Stimulated activated effector memory CD8-positive, alpha-beta T cell treated with anti-CD3 and anti-CD28 coated beads, Interleukin-12 subunit alpha, Interleukin-12 subunit beta, amount 100 ng/mL, for 72 hours (primary cell): ENCODE measurements at places on chromosomes 5 and 9.

- DNase-seq, result no peak
These were observed 146.8 kb upstream of the TBC1D2 start for GRCh38 chr9:98402019-98402840.

- no peak for DNase-seq
These were observed 361.4 kb upstream of the RFX3 start for GRCh38 chr9:3887221-3887653.

- DNase-seq, result no peak
These were observed 4.6 kb upstream of the CTNNA1 start for GRCh38 chr5:138748630-138749081.

- no peak for DNase-seq
These were observed 77.5 kb downstream of the RXRA start for GRCh38 chr9:134403682-134404301.

GRCh38 chr9:115036691-115037090 is 81.3 kb downstream of the TNC start:
- no peak for DNase-seq

DNA sequence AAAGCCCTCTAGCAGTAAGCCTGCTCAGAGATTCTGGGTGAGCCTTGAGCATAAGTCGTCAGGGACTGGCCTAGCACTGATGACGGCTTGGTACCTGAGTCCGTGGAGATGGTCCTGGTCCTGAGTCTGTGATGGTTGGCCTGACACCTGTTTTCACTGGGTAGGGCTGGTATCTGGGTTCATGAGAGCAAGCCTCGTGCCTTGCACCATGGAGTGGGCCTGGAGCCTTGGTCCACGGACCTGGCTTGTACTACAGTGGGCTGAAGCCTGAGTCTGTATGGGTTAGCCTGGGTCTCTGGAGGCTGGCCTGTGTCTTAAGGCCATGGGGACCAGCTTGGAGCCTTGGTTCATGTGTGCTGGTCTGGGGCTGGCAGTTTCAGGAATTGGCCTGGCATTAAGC is 310.3 kb upstream of the ISL1 start:
- no peak for DNase-seq

DNA sequence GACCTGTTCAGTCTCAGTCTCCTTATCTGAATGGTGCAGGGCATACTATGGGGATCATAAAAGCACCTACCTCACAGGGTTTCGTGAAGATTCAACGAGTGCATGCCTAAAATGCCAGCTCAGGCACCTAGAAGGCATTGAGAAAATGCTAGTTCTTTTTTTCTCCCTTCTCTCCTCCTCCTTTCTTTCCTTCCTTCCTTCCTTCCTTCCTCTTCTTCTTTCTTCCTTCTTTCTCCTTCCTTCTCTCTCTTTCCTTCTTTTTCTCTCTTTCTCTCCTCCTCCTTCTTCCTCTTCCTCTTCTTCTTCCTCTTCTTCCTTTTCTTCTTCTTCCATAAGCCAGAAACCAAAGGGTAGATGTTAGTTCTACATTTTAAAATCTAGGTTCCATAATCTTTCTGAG is 12.3 kb upstream of the RAB14 start:
- no peak for DNase-seq

- DNase-seq, result no peak
These were observed 281.1 kb downstream of the PSAT1 start for GRCh38 chr9:78578072-78578471.

GRCh38 chr9:115691693-115692092 is 461.9 kb upstream of the PAPPA start:
- DNase-seq, result no peak

DNA sequence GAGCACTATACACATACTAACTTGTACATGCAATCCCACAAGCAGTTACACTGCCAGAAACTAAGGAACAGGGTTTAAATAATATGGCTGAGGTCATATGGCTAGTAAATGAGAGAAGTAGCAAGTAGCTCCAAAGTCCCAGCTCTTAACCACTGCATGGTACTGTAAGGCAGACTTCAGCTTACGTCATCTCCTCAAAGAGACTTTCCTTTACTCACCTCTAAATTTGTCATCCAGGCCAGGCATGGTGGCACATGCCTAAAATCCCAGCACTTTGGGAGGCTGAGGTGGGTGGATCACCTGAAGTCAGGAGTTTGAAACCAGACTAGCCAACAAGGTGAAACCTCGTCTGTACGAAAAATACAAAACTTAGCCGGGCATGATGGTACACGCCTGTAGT is 20.4 kb upstream of the SELENOP start:
- no peak for DNase-seq

GRCh38 chr9:101582553-101582952 is 12.2 kb downstream of the PPP3R2 start:
- DNase-seq, result no peak

- DNase-seq, result no peak
These were observed 3.0 kb upstream of the CDX1 start for GRCh38 chr5:150163547-150164059.

- DNase-seq, result no peak
These were observed 6.0 kb downstream of the RASGEF1C start for GRCh38 chr5:180202939-180203573.

DNA sequence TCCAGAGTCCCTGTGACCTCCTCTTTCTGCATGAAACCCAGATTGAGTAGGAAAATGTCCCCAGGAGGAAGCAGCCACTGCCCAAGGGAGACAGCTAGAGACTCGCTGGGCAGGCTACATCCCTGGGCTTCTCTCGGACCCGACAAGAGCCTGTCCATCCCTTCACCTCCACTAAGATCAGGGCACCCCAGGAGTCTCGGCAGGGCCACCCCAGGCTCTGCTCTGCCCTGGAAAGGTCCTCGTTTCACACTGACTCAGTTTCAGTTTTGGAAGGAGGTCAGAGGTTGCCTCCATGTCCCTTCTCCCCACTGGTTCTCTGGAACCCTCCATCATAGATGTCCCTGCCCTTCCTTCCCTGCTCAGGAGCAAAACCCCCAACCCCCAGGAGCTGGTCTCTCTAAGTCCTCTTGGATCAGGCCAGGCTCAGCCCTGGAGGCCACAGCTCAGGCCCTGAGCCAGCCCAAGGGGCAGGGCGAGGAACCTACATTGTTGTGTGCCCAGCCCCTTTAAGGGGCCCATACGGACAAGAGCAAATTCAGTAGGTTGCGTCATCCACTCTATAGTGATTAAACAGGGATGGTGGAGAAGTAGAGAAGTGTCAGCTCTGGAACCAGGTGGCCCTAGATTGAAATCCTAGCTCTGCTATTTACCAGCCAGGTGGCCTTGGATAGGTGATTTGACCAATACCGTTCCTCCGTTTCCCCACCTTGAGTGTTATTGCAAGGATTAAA is 37.4 kb downstream of the C9orf50 start:
- no peak for DNase-seq

DNA sequence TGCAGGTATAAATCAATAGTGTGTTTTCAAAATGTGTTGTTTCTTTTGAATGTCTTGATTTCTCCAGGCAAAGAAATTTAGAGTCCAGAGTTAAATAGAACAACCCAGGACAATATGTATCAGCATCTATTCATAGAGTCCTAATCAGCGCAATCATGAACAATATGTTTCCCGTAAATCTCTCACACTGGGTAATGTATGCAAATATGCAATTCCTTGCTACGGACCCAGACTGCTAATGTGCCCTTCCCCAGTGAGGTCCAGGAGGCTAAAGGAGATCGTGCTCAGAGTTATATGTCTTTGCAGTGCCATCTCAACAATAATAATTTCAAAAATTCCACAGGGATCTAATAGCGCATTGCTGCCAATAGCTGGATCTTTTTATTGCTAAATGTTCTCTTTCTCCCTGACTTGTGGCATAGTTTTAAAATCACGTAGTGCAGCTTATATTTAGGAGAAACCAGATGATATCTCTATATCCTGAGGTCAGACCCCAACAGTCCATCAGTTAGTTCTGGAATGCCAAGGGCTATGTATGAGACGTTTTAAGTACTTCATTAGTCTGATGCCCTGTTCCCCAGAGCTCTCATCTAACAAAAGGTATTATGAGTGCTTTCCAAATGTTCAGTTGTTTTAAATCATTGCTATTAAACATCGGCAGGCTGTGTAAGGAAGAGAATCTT is 145.1 kb downstream of the MARCHF11 start:
- DNase-seq, result no peak

DNA sequence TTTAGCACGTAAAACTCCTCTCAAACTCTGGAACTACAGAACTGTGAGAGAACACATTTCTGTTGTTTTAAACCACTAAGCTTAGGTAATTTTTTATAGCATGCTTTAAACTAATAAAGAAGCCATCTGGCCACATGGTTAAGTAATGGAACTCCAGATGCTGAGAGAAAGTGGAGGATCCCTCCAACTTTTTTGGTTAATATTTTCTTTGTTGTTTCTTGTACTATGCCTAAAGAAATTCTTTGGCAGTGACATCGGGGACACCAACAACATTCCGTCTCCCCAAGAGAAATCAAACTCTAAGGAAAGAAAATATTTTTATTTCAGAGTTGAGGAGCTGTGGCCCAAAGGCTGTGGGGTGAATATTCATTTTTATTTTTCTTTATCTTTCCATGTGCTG is 734.8 kb upstream of the CDH9 start:
- no peak for DNase-seq

DNA sequence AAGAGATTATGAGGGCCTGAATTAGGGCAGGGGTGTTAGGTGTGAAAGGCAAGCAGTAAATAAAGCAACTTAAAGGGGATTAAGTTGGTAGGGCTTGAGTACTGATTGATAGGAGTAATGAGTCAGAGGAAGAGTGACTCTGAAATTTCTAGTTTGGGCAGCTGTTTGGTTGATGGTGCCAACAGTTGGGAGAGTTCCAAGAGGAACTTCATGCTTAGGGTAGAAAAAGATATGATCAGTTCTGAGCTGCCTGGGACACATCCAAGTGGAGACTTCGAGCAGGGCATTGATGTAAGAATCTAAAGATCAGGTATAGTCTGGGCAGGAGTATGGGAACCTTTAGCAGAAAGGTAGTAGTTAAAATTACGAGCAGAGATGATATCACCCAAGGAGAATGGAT is 10.2 kb downstream of the MAMDC2 start:
- no peak for DNase-seq

DNA sequence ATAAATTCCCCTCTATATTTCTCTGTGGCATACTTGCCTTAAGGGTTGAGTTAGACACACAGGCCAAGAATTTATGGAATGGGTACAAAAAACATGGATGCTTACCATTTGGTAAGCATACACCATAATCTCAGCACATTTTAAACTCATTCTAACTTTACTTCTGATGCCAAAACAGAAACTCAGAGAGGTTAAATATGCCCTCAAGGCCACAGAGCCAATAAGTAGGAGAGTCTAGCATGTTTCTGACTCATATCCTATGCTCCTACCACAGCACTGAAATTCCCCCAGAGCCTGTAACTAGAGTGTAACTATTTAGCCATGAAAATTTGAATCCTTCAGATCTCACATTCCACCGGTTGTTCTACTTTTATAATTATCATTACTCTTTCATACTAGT is 559.7 kb downstream of the ACTL7B start:
- DNase-seq, result no peak

GRCh38 chr5:156051972-156052371 is 275.0 kb upstream of the SGCD start:
- DNase-seq, result no peak

GRCh38 chr5:38756068-38756467 is 89.7 kb upstream of the OSMR start:
- no peak for DNase-seq

DNA sequence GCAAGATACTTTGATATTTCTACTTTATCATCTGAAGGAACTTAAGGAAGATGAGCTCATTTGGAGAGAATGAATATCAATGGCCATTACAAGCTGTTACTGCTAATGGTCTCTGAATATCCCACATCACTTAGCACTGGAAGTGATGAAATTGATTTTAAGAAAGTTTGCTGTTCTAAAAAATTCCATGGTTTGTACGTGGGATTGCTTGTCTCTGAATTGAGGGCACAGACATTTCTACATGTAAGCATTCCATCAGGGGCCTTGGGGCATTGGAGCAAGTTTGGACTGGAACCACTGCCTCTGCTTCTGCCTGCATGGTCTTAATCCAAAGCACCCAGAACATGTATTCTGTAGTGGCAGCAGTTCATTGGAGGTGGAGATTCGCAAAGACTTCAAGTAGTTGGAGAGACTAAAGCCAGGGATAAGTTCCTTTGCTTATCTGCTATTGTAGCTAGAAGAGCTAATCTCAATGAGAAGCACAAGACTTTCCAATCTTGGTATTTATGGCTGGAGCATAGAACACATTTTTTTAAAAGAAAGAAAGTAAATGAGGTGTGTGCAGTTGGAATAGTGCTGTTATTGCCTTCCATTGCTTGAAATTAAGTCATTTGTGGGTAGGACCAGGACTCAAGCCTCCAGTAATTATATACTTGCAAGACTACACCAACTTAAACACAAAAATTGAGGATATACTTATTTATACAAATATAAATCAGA is 424.2 kb downstream of the SPATA31D1 start:
- DNase-seq, result no peak

GRCh38 chr5:143177263-143177983 is 226.1 kb downstream of the NR3C1 start:
- DNase-seq, result no peak

- no peak for DNase-seq
These were observed 1177.8 kb upstream of the SEMA6A start for GRCh38 chr5:117752403-117752802.

GRCh38 chr9:93612796-93613154 is 36.4 kb downstream of the PHF2 start:
- no peak for DNase-seq

DNA sequence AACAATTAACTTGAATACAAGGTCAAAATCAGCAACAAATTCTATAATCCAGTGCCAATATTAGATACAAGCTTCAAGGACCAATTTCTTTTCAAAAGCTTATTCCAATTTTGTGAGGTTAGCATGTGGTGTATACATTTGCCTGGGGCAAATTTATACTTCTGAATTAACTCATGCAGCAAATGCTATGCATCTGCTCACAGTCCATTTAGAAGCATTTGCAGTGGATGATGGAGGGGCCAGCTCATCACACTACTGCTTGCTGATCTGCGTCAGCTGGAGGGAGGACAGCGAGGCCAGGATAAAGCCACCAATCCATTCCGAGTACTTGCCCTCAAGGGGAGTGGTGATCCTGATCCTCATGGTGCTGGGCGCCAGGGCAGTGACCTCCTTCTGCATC is 474.3 kb upstream of the KIF2A start:
- no peak for DNase-seq

DNA sequence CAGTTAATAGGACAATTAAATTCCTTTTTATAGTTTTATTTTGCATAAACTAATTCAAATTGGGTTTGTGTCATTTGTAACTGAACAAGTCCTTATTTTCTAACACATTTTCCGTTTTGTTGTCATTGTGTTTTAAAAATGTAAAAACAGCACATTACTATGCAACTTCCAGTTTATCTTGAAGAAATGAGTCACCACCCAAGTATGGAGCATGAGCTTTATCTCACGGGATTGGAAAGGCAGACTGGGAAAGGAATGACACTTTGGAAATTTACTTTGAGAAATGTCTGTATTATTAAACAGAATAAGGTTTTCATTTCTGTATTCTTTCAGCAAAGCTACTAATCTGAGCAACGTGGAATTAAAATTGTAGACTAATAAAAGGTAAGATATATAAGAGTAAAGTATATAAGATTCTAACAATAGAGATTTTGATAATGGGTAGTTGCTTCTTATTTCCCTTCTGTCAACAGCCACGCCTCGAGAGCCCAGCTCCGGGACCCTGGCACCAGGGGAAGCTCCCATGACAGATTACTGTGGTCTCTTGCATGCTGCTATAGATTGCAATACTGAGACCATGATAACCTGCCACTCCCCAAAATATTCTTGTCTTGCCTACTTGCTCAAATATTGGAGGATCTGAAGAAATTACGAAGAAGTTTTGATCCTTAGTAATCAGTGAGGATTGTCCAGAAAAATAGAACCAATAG is 433.1 kb downstream of the CHSY3 start:
- DNase-seq, result no peak

GRCh38 chr9:135703726-135704125 is 1.7 kb downstream of the KCNT1 start:
- DNase-seq, result no peak
